Heart right ventricle (tissue), 16 donors: ENCODE measurements at places on chromosomes 1 and 21.

DNA sequence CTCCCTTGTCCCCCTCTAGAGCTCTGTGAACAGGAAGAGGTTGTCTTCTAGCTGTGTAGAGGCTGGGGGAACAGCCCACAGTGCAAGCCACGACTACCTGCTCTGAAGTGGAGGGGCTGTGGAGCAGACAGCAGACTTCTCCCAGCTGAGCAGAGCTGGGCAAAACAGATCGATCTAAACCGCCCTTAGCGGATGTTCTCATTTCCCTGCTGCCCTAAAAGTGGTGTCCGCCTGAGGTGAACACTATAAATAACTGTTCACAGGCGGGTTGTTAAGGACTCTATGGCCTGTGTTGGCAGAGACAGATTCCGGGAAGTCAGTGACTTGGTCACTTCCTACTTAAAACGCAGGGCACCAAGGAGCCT is 203.2 kb downstream of the RHOU start:
- H3K4me1 ChIP-seq = peaks cover 22% of the 10 kb centered on the region
- H3K4me3 ChIP-seq = no peak overlapping the region
- H3K27me3 ChIP-seq = no peaks in the 10 kb centered on the region
- H3K27ac ChIP-seq = peak overlapping the region; percentile 62

GRCh38 chr1:211318576-211319280 is 7.9 kb upstream of the TRAF5 start:
- DNase-seq = no peak
- no peak overlapping the region for H3K27ac ChIP-seq
- no peaks in the 10 kb centered on the region for H3K27me3 ChIP-seq
- H3K36me3 ChIP-seq = peaks cover 37% of the 10 kb centered on the region

DNA sequence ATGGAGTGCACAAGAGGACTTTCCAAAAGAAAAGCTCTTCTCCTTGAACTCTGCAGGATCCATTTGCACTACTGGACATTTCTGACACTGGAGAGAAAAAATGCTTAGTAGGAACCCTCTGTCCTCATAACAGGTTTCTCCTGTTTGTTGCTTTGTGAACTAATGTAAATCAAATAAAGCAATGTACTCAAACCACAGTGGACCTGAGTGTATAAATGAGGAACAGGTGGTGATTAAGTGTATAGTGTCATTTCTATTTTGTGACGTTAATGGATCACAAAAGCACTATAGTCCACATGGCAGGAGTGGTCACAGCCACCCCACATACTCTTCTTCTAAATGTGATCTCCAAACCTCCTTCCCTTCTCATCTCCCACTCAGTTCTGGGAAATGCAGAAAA is 268.4 kb upstream of the DUSP10 start:
- no peak overlapping the region for H3K27ac ChIP-seq
- H3K27me3 ChIP-seq = no peaks in the 10 kb centered on the region
- H3K36me3 ChIP-seq = no peaks in the 10 kb centered on the region
- no peak for DNase-seq
- no peaks in the 10 kb centered on the region for H3K4me1 ChIP-seq

GRCh38 chr1:109107785-109108184 is 6.1 kb upstream of the ELAPOR1 start:
- H3K27me3 ChIP-seq = no peaks in the 10 kb centered on the region
- no peak overlapping the region for H3K27ac ChIP-seq
- H3K4me1 ChIP-seq = peaks cover 7% of the 10 kb centered on the region
- no peaks in the 10 kb centered on the region for H3K36me3 ChIP-seq
- no peak overlapping the region for H3K4me3 ChIP-seq

DNA sequence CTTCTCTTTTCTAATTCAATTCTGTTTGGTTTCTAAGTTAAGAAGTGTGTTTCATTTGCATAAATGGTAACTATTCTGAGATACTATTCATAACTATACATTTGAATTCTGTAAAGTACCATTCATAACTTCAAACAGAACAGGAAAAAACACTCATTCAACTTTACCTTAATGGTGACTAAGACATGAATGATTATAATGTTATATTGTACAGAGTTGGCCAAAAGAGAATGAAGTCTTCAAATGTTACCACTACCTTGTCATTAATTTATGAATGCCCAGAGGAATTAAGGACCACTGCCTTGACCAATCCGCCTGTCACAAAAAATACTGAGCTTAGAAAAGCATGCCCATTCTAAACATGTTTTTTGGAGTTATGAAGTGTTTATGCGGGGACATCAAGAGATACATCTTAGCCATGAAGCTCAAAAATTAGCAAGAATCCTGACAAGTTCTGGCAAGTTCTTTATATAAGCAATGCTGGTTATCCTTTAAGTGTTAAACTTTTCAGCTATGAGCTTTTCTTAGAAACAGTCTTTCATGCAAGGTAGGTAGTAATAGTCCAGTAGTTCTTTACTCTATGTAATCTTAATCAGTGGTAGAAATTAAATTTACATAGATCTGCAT is 7.9 kb downstream of the WASF2 start:
- peaks cover 25% of the 10 kb centered on the region for H3K36me3 ChIP-seq
- H3K27ac ChIP-seq = no peak overlapping the region
- H3K4me1 ChIP-seq = peaks cover 43% of the 10 kb centered on the region
- H3K27me3 ChIP-seq = no peaks in the 10 kb centered on the region
- H3K4me3 ChIP-seq = no peak overlapping the region
